ENCODE measurements at places on chromosomes 1 and 21.

DNA sequence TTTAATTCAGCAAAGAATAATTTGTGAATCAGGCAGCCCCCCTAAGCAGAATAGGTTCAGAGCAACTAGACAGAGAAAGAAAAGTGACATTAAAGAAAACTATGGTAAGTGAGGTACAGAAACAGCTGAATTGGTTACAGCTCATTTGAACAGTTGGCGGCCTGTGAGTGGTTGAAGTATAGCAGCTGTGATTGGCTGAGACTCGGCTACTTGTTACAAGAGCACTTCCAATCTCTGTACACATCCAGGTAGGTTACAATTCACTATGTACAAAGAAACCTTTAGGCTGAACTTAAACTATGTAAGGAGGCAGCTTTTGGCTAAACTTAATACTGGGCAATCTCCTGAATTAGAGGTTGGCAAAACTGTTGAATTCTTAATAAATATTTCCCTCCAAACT is 171.1 kb upstream of the LHX8 start:
- no peak for DNase-seq

GRCh38 chr1:18644973-18645746 is 14.5 kb downstream of the PAX7 start:
- DNase-seq, result no peak

- DNase-seq, result no peak
Observed at GRCh38 chr1:209583408-209583807, at the start of gene CAMK1G. Gene CAMK1G (plus strand): TSS chr1:209583714. CDS start chr1:209594984, 11,270 bp downstream.

DNA sequence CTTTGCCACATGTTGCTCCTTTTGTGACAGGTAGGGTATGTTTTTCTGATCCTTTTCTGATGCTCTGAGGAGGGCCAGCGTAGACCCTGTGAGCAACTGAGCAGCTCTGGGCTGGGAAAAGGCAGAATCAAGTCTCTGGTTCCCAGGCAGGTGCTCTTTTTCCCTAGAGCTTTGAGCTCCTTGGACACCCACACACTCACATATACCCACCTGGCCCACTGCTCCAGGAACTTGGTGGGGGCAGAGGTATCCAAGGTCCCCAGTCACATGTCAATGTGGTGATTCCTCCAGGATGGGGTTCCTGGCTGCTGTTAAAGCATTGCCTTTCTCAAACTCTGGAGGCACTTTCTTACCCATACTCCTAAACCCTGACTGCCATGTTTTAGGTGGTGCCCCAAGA is 5.4 kb downstream of the CD2 start:
- DNase-seq, result no peak

- no peak for DNase-seq
Observed at GRCh38 chr1:94247138-94248094, 10.0 kb upstream of the ARHGAP29 start.

DNA sequence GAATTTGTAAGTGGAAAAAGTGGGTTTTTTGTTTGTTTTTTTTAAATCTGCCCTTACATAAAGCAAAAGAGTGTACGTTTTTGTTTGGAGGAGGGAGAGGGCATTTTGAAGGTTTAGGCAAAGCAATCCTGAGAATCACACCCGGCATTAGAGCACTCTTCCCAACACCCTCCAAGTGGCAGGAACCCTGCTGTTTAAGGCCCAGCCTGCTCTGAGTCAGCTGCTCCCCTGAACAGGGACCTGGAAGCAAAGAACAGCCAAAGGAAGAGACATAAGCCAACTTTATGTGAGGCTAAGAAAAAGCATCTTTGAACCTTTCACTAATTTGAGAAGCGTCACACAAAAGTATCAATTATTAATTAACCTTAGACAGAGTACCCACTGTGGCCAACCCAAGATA is 16.9 kb downstream of the MTFR1L start:
- DNase-seq, result no peak

DNA sequence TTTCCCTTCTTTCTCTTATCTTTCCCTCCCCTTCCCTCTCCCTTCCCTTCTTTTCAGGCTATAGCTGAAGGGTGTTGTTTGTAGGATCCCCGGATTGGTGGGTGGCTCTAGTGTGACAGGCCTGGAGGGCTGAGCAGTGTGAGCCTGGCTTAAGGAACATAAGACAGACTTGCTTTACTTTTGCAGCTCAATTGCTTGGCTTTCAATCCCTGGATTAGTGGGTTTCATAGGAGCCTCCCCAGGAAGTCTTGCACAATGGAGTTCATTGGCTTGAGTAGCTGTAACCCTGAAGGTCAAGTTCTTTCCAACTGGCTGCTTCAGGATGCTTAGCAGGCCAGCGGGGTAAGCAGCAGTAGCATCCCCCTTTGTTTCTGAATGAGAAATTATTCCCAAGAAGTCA is 126.7 kb downstream of the CAMTA1 start:
- no peak for DNase-seq
